ENCODE measurements at places on chromosomes 11 and 22.

DNA sequence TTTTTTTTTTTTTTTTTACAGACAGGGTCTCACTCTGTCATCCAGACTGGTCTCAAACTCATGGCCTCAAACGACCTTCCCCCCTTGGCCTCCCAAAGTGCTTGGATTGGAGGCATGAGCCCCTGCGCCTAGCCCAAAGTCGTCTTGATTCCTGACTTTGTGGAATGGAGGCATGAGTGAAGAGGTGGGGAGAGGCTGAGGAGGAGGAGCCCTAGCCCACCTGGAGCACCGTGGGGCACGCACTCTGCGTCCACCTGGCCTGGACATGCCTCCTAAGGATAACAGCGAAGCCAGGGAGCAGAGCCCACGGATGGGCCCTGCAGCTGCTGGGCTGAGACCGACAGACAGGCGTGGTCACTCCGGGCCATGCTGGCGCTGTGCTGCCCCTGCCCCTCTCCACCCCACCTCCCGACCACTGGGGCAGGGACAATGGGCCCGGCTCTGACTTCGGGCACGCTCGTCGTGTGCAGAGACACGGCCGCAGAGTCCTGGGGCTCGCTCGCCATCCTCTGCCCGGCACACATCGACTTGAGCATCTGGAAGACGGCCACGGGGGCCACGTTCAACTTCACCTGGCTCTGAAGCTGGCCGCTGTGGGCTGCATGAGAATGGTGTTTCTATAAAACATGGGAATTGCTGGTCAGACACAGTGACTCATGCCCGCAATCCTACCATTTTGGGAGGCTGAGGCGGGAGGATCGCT is 34.8 kb downstream of the LRRC74B start:
- DNase-seq, result no peak

GRCh38 chr22:28112548-28113043 is 193.5 kb upstream of the PITPNB start:
- DNase-seq, result peak; percentile 82

- DNase-seq, result no peak
Observed at GRCh38 chr11:84675396-84676025, 951.6 kb downstream of the DLG2 start.

DNA sequence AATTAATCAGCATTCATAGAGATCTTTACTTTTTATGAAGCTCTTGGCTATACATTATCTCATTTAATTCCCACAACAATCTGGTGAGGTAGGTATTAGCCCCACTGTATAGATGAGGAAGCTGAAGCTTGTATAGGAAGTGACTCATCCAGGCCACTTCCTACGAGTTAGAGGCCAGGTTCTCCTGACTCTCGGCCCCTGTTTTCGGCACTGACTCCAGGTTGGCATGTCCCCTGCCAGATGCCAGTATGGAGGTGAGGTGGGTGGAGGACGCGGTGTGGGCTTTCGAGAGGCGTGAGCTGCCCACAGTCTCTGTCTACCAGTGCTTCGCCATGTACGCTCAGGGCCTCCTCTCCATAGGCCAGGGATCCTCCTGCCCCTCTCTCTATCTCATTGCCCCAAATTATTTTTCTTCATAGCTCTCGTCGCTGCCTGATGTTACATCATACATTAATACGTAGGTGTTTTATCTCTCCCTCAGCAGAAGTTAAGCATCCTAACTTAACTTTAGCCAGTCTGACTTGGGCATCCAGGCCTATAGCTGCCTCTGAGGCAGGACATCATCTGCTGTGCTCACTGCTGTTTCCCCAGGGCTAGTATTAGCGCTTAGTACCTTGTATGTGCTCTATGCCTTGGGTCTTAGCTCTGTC is 9.0 kb downstream of the DGAT2 start:
- no peak for DNase-seq

- DNase-seq, result no peak
Observed at GRCh38 chr11:13316528-13316961, 39.0 kb downstream of the BMAL1 start.

- DNase-seq, result no peak
Observed at GRCh38 chr11:103668859-103669258, 367.6 kb upstream of the DDI1 start.

- no peak for DNase-seq
Observed at GRCh38 chr11:62295504-62295903, 3.4 kb downstream of the SCGB1D4 start.

GRCh38 chr11:128714881-128715280 is 21.0 kb downstream of the FLI1 start:
- no peak for DNase-seq

- DNase-seq, result no peak
Observed at GRCh38 chr11:69448471-69449284, 32.8 kb upstream of the LINC01488 start.

GRCh38 chr22:49655168-49655812 is 172.4 kb downstream of the BRD1 start:
- DNase-seq, result no peak

DNA sequence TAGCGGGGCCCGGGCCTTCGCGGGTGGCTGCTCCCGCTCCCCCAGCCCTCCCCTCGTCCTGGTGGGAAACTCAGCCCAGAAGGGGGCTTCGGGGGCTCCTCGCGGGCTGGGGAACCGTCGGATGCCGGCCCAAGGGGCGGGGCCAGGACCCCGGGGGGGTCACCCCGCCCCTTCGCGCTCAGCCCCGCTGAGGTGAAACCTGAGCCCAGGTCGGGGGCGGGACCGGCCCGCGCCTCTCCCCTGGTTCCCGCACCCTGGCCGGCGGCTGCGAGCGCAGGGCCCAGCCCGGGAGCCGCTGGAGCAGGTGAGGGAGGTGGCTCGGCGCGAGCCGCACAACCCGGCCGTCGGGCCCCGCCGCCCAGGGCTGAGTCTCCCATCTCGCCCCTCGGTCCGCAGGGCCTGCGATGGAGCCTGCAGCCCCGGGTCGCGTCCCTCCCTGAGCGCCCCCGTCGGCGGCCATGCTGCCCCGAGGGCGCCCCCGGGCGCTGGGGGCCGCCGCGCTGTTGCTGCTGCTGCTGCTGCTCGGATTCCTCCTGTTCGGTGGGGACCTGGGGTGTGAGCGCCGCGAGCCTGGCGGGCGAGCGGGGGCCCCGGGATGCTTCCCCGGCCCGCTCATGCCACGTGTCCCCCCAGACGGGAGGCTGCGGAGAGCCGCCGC is at the start of gene LARGE2:
LARGE2 (plus strand) TSS at position 232 of the 658 bp plus-strand sequence; CDS start at position 459, 227 bp downstream.
- no peak for DNase-seq

DNA sequence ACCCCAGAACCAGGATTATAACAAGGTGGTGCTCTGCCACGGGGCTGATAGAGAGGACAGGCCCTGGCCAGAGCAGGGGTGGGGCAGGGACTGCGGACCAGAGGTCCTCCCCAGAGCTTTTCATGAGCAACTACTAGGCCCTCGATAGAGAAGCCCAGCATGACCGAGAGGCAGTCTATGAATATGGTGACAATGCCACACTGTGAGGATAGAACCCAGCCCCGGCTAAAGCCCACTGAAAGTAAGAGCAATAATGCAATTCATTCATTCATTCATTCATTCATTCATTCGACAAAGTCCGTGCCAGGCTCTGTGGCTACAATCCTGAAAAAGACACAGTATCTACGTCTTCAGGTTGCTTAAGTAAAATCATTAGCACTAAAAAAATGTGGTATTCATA is 35.6 kb upstream of the CD5 start:
- no peak for DNase-seq

DNA sequence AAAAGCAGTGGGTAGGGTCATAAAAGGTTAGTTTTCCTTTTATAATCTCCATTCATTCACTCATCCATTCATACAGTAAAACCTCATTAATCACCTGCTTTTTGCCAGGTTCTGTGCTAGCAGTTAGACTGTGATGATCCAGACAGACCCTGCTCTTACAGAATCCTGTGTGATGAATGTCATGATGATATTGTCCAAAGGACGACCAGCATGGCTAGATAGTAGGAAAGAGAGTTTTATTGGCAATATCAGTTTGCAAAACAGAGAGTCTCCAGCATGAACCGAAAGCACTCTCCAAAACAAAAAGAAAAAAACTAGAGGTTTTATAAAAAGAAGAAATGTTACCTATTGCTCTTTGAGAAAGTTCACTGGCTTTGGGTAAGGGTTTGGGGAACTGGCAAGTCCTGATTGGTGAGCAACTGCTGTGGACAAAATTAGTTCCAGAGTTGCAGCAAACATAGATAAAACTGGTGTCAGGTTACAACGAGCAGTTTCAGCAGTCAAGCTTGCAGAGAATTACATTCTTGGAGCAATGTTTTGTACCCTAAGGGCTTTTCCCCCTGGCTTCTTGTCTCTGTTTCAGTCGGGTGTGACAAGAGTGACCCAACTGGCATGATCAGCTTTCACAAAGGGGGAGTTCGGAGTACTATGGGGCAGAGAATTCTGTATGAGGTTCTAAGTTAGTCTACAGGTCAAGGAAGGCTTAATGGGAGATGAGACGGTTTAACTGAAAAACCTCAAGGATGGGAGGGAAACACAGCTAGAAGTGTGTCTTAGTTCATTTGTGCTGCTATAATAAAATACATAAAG is 58.3 kb downstream of the HSD17B12 start:
- DNase-seq, result no peak

- DNase-seq, result no peak
Observed at GRCh38 chr22:33578752-33579151, 341.5 kb downstream of the LARGE1 start.

- DNase-seq, result no peak
Observed at GRCh38 chr11:57336111-57336666, 497 bp upstream of the SSRP1 start.

GRCh38 chr11:47552056-47552565 is 821 bp downstream of the CELF1 start:
- no peak for DNase-seq

DNA sequence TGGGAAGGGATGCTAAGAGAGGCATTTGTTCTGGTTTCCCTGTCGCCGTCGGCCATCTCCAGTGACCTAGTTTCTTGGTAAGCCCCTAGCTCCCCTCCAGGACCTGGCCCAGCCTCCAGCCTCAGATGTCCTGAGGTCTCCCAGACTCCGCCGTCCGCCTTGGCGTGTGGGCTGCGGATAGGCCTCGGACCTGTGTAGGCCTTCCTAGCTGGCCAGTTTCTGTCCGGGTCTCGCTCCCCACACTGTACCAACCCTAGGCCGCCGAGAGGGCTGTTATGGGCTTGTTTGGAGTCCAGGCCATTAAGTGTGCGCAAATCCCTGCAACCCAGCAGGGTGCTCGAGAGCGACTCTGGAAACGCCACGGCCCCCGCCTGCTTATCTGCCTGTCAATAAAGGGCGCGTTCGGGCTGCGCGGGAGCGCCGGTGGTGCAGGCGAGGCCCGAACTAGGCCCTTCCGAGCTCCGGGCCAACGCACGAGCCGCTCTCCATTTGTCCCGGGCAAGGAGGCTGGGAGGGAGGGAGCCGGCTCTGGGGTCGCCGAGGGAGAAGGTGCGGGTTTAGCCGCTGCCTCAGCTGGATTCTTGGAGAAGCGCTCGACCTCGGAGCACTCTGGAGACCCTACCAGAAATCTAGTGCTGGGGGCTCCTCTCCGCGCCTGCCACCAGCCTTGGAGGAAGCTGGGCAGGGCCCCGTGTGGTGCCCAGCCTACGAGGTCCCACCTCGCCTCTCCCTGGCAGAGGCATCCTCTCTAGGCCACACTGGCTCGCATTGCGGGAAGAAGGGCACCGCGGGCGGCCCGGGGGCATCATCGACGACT is 8.7 kb upstream of the PAX6 start:
- peak; percentile 93 for DNase-seq

DNA sequence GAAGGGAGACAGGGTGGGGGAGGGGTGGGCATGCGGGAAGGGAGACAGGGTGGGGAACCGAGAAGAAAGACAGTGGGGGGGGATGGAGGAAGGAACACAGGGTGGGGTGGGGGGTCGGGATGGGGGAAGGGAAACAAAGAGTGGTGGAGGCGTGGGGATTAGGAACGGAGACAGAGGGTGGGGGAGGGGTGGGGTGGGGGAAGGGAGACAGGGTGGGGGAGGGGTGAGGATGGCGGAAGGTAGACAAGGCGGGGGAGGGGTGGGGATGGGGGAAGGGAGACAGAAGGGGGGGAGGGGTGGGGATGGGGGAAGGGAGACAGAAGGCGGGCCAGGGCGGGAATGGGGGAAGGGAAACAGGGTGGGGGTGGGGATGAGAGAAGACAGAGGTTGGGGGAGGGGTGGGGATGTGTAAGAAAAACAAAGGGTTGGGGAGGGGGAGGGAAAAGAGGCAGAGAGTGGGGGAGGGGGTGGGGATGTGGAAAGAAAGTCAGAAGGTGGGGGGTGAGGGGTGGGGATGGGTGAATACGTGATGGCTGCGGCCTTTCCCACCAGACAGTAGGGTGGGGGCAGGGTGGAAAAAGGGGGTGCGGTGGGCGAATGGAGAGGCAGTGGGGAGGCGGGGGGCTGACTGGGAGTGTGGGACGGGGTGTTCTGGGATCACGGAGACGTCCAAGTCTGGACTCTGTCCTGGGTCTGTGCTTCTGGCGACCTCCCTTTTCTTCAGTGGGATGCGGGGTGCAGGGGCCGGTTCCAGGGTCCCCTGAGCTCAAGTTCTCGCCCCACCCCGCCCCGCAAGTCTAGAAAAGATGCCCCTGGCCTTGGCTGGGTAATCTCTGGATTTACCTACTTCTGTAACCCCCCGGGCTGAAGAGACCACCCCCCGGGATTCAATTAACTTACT is 744 bp downstream of the PRAME start:
- no peak for DNase-seq

- DNase-seq, result no peak
Observed at GRCh38 chr11:61535998-61536675, 27.6 kb downstream of the LRRC10B start.
